ENCODE measurements at places on chromosomes 4 and X.

- DNase-seq = no peak
Measured at GRCh38 chrX:22969411-22969810, 30.3 kb upstream of the DDX53 start.

GRCh38 chr4:136784326-136784725 is 748.0 kb downstream of the PCDH18 start:
- no peak for DNase-seq

- DNase-seq = peak; percentile 78
Measured at GRCh38 chrX:39854772-39855747, 242.7 kb downstream of the BCOR start.

GRCh38 chrX:109857584-109858228 is 124.6 kb upstream of the ACSL4 start:
- no peak for DNase-seq

DNA sequence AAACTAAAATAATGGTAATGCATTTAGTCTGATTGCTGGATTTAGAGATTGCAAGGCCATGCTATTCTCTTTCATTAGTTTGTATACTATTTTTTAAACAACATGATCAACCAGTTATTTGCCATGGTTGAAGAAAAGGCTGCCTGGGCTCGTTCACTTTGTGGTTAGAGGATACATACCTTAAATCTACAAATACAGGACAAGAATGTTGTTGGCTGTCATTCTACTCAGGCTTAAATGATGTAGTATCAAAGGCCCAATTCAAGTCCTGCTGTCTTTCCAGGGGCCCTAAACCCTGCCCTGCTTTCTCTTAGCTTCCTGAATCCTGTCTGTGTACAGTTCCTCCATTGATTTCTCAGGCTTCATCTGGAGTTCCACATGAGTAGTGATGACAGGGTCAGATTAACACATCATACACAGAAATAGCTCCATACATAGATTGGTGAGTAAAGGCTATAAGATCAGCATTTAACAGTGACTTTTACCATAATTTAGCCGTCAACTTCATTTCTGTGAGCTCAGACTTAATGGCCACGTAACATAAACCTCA is 114.9 kb upstream of the GPRIN3 start:
- no peak for DNase-seq

DNA sequence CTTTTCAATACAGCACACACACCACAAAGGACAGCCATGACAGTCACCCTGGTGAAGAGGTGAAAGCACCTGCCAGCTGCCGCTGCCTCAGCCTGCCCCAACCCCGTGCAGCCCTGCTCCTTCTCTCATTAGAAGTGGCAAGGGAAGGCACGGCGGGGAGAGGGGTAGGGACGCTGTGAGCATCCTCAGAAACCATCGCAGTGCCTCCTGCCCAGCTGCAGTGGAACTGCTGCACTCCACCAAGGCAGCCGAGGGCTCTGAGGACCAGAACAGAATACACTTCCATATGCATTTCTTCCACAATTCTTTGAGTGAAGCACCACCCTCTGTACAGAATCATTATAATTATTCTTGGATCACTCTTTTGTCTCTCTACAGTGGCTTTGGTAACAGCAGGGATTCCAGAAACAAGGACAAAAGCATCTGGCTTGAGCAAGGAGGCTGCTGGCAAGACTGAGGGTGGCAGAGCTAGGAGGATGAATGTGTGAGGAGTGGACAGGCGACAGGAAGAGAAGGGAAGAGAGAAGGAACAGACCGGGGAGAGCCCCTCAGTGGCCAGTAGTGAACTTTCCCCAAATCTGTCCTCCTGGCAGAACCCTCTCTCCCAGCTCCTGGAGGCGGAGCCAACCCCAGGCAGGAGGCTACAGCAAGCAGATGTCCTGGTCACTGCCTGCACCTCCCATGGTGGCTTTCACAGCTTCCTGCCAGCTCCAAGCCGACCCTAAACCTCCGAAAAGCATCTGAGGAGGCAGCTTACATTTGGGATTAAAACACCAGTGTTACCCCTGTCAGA is 73.2 kb downstream of the MTNR1A start:
- no peak for DNase-seq

- DNase-seq = no peak
Measured at GRCh38 chr4:40552536-40552935, 77.1 kb downstream of the RBM47 start.

DNA sequence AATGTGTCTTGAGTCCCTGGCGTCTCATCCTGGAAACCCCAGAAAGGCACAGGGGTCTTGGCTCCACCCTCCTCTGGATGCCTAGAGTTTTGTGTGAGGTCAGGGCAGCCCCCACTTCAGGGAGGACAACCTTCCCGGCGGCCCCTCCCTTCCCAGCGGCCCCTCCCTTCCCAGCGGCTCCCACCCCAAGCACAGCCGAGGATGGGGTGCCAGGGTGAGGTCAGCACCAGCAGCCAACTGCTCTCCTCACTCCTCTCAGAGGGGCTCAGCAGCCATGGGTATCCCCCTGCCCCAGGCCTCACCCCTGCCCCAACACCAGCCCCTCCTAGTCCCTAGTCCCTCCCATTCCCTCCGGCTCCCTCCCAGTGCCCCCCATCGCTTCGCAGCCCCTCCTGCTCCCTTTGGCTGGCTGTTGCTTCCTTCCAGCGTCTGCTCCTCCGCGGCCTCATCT is 17.4 kb downstream of the DGKQ start:
- DNase-seq = no peak

DNA sequence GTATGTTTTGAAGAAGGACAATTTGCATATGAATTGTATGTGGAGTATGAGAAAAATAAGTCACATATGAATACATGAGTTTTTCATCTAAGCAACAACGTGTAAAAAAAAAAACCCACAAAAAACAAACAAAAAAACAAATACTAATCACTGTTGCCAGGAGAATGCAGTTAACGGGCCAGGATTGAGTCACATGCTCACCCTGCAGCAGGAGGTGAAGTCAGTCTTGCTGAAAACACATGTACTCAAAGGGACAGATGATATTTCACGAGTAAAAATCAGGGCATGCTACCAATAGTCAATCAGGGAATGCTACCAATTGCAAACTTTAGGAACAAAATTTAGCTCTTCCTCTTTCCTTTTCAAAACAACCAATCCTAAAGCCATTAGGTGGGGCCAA is 10.4 kb upstream of the DCLK2 start:
- DNase-seq = no peak

- DNase-seq = no peak
Measured at GRCh38 chr4:136812100-136812880, 720.0 kb downstream of the PCDH18 start.

DNA sequence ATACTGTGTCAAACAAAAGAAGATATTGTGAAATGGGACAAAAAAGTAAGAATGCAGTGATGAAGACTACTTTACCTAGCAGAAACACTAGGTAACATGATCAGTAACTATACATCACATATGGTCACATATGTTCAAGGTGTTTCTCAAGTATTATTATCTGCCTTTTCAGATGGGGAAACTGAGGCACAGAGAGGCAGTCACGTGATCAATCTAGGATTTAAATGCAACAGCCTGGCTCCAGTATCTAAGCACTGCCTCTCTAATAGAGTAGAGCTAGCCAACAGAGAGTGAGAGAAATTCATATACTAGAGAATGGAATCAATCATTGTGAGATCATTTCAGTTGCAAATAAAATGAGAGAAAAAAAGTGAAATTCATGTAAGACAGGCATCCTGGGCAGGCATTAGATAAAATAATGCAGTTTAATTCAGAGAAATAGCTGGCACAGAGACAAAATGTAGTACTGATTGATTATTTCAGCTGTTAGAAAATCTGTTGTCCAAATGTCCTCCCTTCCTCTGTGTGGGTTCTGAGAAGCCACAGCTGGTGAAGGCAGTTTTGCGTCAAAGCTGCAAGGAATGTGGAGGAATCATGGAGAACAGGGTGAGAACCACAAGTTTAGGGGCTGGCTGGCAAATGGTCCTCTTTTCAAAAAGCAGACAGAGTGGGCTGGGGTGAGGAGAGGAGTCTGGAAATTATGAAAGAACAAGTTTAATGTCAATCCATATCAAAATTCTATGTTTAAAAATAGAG is 26.0 kb downstream of the SMIM43 start:
- DNase-seq = no peak

DNA sequence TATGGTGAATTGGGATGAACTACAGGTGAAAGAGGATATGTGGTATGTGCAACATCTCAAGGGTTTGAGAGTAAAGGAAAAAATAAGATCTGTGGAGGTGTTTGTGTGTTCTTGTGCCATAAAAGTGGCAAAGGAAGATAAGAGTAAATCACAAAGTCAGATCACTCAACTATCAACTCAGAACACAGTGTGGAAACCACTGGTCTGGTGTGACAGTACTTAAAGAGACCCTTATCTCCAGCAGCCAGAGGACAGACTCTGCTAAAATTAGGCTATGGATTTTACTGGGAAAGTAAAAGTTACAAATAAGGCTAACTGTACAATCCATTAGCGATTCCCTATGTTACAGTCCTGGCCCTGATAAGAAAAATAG is 54.0 kb upstream of the PRDM8 start:
- no peak for DNase-seq

DNA sequence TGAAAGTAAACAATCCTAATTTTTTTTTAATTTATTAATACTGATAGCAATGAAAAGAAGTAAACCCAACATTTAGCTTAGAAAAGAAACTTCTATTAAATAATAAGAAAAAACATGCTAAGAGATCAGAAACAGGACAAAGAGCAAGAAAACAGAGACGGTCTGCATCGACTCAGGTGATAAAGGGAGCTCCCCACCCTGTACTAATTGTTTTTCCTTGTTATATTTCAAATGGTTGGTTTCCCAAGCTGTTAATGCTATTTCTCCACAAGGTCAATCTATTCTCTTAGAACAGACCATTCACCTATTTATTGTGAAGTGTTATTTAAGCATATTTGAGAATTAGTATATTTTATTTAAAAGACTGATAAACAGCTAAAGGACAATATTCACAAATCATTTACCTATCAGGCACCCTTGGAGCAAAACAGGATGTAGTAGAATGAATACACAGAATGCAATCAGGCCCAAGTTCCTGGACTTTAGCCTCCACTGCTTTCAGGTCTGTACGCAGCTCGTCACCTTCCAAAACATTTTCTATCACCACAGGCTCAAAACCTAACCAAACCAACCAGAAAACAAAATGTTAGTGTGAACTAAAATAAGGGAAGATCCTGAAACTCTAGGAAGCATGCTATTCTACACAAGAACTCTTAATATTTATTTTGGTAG is 5.5 kb downstream of the SEPSECS start:
- no peak for DNase-seq

- no peak for DNase-seq
Measured at GRCh38 chr4:103626296-103626695, 93.5 kb downstream of the TACR3 start.

- DNase-seq = no peak
Measured at GRCh38 chr4:80340036-80340435, 4.5 kb downstream of the CFAP299 start.

DNA sequence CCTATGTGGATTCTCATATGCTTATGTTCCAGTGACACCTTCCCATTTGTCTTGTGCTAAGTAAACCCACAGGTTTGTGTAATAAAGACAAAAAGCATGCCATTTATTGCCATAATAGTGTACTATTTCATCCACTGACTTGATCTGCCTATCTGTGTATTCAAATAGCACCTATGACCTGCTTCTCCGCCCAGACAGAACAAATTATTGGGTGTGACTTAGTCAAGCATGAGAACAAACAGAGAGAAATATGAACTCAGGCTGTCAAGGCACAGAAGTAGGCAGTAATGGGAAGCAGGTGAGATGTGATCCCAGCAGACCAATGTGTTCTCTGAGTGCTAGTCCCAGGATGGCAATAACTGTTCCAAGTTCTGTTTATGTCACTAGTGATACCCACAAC is 25.4 kb downstream of the ELOVL6 start:
- DNase-seq = no peak

- no peak for DNase-seq
Measured at GRCh38 chrX:69028761-69029120, 136.5 kb downstream of the PJA1 start.

DNA sequence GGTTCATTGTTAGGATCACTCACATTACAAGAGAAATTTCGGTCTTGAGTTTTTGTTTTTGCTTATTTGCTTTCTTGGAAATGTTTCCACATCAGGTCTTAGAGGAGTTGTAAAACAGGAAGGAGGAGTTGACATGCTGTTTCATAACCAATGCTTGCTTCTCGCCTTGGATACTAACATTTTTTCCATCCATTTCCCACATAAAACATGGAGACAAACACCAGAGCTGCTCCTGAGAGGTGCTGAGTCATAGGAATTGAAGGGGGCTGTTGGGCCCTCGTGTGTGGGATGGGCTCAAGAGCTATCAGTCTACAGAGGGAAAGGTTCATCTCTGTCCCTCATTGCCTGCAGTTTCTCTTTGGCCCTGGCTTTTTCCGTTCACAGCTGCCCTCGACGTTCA is 29.9 kb downstream of the TBL1X start:
- no peak for DNase-seq

DNA sequence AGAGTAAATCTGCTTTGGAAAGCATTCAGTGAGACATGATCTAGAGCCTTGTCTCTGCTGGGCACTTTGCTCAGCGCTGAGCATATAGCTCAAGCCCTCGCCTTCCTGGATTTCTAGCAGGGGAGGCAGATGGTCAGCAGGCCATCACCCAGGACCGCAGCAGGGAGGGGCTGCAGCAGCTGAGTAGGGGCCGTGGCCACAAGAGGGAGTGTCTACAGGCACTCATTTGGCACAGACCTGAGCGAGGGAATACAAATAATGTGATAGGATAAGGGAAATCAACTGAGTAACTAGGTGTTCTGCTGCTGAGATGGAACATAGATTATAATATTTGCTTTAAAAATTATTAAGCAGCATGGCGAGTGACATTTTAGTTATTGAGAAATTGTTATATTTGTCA is 30.2 kb downstream of the OFD1 start:
- no peak for DNase-seq

- DNase-seq = no peak
Measured at GRCh38 chrX:148381603-148382002, 118.8 kb upstream of the AFF2 start.

GRCh38 chr4:11704186-11704830 is 275.6 kb upstream of the HS3ST1 start:
- no peak for DNase-seq

DNA sequence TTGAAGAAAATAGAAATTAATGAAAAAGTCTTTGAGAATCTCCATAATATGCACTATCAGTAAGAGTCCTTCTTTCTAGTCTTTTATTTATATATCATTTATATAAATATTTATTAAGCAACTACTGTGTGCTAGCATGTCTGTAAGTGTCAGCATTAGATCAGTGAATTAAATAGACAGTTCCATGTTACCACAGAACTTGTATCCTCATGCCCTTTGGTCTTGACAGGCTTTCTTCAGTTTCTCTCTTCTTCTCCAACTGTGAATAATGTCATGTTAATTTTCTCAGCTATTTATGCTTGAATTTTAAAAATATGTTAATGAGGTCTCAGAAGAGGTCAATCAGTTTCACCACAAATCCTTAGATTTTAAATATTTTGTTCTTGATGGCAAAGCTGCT is 389.6 kb upstream of the TRAM1L1 start:
- DNase-seq = no peak

- no peak for DNase-seq
Measured at GRCh38 chr4:84470204-84470785, 28.8 kb downstream of the NKX6-1 start.

GRCh38 chrX:20011608-20012007 is 20.7 kb upstream of the BCLAF3 start:
- no peak for DNase-seq
